ENCODE measurements at places on chromosomes 16 and 17.

DNA sequence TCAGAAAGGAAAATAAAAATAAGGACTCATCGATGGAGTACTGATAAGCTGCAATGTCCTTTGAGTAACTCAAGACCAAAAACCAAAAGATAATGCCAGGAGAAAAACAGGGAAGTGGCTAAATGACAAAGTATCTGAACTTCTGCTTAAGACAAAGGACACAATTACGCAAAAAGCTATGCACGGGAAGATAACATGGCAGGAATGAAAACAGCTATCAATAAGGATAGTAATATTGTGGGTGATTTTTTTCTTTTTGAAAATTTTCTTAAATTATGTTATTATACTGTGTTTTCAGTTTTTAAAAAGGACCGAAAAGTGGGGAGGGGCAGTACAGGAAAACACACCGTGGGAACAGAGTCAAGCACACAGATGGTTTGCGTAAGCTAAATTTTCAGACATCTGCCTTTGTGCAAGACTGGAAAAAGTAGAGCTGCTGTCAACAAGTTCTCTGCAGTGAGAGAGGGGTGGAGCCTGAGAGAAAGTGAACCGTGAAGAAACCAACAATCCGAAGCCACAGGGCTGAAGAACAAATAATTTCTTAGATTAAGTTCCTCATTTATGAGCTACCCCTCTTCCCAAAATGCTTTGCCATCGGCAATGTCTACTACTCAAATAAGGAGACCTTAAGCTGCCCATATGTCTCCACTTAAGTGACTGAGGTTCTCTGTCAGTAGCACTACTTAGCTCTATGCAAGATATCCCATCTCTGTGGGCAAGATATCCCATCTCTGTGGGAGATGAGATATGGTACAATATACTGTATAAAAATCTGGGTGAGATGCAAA is 99.9 kb upstream of the CORO6 start:
- no peak for DNase-seq

DNA sequence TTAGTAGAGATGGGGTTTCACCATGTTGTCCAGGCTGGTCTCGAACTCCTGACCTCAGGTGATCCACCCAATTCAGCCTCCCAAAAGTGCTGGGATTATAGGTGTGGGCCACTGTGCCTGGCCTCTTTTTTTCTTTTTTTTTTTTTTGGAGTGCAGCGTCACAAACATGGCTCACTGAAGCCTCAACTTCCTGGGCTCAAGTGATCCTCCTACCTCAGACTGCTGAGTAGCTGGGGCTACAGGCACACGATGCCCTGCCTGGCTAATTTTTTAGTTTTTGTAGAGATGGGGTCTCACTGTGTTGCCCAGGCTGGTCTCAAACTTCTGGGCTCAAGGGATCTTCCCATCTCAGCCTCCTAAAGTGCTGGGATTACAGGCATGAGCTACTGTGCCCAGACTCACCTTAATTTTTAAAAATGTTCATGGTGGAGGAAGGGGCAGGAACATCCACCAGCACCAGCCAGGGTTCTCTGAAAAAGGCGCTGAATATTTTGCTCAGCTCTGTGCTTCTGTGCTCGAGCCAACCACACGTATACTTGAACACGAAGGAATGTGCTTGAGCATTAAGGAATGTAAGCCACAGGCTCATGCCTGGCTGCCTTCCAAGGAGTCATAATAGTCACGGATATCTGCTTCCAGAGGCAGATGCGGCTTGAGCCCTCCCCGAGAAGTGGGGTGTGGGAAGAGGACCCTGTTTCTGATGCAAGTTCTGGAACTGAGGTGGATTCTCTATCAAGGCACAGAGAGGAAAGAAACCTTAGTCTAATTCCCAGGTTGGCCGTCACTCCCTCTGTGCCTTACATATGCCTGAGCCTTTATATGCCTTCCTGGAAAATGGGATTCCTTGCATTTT is 65.5 kb upstream of the CREBBP start:
- DNase-seq, result peak; percentile 98

- peak; percentile 93 for DNase-seq
Observed at GRCh38 chr16:21302898-21303528, 24.9 kb upstream of the CRYM start.

GRCh38 chr17:2406903-2407790 is 6.3 kb upstream of the MNT start:
- DNase-seq, result peak; percentile 99

- DNase-seq, result no peak
Observed at GRCh38 chr17:5605452-5605851, 21.1 kb upstream of the NLRP1 start.

DNA sequence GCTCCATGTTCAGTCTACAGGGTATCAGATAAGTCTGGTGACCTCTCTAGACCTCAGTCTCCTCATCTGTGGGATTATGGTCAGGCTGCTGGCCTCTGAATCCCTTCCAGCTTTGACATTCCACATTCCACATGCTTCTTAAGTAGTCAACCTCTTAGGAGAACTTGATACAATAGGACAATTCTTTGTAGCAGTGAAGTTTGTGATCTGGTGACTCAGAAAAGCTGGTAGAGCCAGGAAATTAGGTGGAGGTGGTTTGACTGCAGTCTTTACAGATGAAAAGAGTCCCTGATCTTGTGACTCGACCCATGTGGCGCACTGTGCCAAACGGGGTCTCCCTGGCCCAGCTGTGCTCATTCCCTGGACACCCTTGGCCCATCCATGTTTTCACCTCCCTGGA is 147.8 kb downstream of the NTN1 start:
- DNase-seq, result no peak

DNA sequence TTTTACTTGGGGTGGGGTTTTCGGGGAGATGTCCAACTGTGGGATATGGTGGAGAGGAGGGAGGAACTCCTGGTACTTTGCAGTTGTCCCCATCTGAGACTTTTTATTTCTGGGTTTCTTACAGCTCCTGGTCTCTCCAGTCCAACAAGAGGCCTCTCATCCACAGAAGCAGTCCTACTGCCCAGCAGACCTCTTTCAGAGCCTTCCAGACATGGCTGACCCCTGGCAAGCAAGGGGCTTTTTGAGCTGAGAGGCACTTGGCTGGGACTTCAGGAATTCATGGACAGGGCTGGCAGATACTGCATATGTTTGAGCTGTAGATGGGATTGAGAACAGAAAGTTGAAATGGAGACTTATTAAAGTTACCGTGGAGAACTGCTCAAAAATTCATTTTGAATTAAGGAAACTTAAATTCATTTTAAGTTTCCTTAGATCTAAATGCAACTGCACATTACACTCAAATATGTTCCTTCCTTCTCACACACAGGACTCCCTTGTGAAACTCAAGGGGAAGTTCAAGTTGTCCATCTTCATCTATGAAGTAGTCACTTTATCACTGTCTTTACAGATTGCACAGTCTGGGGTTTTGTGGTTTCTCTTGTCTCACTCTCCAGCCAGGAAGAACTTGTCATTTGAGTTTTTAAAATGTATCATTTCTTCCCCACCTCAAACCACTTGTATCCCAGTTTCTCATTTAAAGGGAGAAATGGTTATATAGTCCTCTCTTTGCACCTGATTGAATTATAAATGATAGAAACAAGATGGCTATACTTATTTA is 1.1 kb downstream of the LASP1NB start:
- no peak for DNase-seq

DNA sequence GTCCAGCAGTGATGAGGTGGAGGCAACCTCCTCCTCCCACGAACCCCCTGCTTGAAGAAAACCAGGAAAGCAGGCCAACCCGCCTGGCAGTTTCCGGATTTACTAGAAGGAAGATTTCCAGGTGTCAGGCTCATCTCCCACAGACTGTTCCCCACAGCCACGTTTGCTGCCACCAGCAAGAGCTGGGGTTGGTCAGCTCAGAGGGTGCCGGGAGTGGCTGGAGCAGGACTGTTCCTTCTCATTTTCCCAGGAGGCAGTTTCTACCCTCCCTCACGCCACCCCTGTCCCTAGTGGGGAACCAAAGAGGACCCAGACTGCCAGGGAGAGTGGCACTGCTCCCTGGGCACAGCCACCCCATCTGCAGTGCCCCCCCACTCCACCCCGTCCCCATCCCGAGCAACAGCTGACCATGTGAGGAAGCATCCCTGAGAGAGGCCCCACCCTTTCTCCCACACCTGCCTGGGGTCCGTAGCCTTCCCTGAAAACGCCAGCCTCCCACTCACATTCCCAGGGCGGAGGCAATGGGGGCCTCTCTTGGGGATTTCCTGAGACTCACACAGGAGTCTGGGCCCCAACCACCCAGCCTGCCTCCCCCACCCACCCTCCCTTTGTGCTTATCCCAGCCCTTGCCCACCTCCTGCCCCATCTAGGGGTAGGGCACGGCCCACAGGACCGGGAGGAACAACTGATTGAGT is 5.9 kb downstream of the KRT17 start:
- no peak for DNase-seq

DNA sequence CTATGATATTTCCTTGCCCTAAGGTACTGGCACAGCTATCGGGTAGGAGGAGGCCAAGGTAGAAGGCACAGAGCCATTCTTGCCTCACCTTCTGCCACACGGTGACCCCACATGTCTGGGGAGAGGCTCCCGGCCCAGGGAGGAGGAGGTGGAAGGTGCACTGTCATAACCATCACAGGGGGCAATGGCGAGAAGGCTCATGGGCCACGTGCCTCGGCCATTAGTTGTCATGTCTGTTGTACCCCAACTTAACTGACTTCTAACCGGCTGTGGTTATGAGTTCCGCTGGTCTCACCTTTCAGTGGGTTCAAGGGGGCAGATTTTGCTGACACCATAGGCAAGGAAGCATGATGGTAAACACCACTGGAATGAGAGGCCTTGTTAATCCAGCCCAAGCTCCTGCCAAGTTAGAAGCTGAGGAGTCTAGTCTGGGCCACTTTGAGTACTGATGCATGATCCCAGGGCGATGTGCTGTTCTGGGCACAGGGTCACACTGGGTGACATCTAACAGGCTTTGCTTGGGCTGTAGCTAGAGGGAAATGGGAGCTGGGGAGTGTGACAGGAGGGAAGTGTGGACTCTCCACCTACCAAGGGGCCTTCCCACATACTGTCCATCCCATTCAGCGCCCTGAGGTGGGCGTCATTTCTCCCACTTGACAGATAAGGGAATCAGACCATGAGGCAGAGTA is 39.6 kb downstream of the HLF start:
- DNase-seq, result no peak

DNA sequence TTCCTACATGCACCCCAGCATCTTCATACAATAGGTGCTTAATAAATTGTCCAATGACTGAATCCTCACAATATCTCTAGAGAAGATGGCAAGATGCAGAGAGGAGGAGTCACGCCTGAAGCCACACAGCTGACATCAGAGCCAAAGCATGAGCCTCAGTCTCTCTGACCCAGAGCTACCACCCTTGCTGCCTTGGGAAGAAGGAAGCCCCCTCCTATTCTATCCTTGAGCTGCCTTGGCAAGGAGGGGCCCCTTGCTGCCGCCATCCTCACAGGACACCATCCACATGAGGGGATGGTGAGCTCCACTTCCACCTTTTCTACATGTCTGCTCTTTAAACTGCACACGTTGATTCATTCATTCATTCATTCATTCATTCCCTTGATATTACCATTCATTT is 37.0 kb upstream of the C16orf78 start:
- DNase-seq, result no peak

DNA sequence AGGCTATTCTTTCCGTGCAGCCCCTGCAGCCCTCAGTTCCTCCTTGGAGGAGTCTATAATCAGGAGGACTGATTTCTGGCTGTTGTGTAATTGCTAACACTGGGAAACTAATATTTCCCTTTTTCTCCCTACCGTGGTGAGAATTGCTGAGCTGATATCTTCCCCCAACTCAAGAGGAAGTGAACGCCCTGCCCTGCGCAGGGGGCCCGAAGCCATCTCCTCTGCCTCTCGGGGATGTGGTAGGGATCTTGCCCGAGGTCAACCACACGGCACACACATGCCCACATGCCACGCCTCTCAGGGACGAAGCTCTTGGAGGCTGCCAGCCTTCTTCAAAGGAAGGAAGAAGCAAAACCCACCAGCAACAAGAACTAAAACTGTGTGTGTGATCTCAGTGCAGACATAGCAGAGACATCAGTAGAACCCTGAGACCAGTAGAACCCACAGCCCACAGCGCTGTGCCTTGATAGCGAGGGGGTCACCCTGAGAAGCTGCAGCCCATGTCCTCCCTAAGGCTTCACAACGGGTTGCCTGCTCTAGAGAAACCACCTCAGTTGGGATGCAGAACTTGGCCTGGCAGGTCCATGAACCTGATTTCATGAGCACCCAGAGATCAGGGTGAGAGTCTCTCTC is 8.9 kb upstream of the ULK2 start:
- no peak for DNase-seq

GRCh38 chr17:7477392-7478275 is 1.8 kb downstream of the ZBTB4 start:
- no peak for DNase-seq

DNA sequence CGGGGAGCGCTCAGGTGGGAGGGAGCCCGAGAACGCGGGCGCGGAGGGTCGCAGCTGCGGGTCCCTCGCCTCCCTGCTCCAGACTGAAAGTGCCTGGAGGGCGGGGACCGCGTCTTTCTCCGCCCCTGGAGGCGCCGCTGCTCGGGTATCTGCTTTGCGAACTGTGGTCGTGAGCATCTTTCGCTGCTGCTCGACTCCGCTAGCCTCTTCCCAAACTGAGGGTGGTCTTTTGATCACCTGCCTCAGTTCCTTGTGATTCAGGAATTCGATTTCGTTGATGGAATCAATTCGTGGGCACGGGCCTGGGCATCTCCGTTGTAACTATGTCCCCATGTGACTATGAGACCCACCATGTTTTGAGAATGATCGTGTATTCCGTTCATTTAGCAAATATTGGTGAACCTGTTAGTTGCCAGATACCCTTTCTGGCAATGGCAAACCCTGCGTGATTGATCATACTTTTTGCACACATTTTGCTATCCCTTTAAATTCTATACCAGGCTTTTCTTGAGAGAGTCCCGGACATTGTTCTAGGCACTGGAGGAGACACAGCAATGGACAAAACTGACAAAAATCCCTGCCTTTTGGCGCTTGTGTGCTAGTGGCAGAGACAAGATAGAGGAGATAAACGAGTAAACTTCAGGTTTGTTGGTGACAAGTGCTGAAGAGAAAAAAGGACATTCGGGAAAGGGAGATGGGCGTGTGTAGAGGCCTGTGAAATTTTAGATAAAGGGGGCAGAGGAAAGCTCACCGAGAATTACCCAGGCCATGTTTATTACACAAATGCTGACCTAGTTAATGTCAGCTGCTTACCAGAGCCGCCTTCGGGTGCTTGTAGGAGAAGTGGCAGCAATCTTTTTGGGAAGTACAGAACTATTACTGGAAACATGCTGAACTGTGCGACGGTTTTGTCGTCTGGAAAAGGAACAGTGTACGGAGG is 948 bp downstream of the UTP18 start:
- no peak for DNase-seq

- DNase-seq, result no peak
Observed at GRCh38 chr17:36844013-36844412, 93.3 kb upstream of the LHX1 start.

DNA sequence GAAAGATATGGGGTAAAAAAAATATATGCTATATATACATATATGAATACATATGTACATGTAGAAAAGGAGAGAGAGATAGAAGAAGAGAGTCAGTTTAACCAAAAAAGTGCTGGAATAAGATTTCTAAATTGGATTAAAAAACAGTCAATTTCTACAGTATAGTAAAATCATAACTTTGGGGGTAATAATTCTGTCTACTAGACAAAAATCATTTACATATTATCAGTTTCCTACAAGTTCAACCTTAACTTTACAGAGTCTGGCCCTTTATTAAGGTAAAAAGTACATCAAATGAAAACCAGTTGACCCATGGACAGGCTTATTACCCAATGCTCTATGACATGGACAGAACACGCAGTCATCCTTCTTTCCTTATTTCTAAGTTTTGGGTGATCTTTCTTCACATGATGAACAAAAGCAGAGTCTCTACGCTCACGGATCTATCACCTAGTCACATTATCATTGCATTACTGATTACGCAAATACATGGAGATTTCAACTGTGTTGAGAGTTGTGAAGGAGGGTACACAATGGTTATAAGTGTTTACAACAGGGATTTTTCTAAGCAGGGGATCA is 63.9 kb upstream of the SMIM36 start:
- DNase-seq, result no peak

Data from A172 (cell line).